Activated naive CD8-positive, alpha-beta T cell treated with anti-CD3 and anti-CD28 coated beads, Interleukin-2, amount 10 ng/mL, durations not matched to agents 7 days and 5 days (primary cell): ENCODE measurements at places on chromosomes 16 and 17. TPM values are rescaled to one million over a fixed set of nuclear protein-coding genes. Genes with fewer than 3 reads are reported as not detected.

DNA sequence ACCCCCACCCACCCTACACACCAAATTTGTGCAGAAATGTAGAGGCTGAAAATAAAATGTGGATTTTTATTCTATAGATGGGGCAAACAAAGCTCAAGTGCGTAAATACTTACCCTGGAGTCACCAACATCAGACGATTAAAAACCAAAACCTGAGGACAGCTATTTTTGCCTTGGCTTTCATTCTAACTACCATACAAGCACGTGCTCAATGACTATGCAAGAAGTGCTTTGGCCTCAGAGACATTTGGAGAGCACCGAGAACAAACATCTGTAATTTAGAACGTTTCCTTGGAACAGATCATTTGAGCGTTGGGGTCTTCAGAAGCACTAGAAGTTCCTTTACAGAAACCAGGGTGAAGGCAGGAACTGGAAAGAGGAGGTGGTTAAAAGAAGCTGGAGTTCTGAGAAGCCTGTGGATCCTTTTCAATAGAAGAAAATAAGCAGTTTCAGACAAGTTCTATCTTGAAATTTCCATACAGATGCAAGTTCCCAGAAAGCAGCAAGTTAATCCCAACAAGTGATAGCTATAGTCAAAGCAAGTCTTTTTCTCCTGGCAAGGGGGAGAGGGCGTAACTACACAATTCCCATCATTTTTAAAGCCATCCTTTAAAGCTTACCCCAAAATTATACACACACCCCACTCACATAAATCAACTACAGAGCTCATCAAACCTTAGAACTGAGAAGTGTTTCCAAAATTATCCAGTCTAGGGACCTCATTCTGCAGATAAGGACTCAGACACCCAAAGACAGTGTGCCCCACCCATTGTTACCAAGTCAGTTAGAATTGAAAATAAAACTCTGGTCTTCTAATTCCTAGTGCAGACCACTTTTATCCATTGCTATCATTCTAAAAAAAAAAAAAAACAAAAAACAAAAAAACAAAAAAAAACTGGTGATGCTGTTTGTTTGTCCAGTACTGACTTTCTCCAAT is 29.6 kb upstream of the CDRT4 start:
- H3K36me3 ChIP-seq = peaks cover 28% of the 10 kb centered on the region
- no peaks in the 10 kb centered on the region for H3K27me3 ChIP-seq
- no peak overlapping the region for H3K27ac ChIP-seq
- H3K4me3 ChIP-seq = no peak overlapping the region

- no peak overlapping the region for H3K27ac ChIP-seq
- H3K27me3 ChIP-seq = no peaks in the 10 kb centered on the region
- DNase-seq = no peak
- no peak overlapping the region for H3K4me3 ChIP-seq
- H3K36me3 ChIP-seq = no peaks in the 10 kb centered on the region
- no peaks in the 10 kb centered on the region for H3K4me1 ChIP-seq
Measured at GRCh38 chr16:73558219-73558618, 510.3 kb upstream of the ZFHX3 start.

- peaks cover 40% of the 10 kb centered on the region for H3K27me3 ChIP-seq
- no peak for DNase-seq
- peak within 1 kb of the TSS; percentile 42 for H3K27ac ChIP-seq
Measured at GRCh38 chr16:31471875-31472708, at the start of gene TGFB1I1. Gene TGFB1I1, plus strand, starts transcription at chr16:31472152. Its CDS starts 37 bp downstream, at chr16:31472189.

Gene SDK2
- 31.1 TPM for total RNA-seq

GRCh38 chr17:29847118-29847517 is 82.9 kb downstream of the SSH2 start:
- peaks cover 2% of the 10 kb centered on the region for H3K4me1 ChIP-seq
- H3K36me3 ChIP-seq = peaks cover 5% of the 10 kb centered on the region

DNA sequence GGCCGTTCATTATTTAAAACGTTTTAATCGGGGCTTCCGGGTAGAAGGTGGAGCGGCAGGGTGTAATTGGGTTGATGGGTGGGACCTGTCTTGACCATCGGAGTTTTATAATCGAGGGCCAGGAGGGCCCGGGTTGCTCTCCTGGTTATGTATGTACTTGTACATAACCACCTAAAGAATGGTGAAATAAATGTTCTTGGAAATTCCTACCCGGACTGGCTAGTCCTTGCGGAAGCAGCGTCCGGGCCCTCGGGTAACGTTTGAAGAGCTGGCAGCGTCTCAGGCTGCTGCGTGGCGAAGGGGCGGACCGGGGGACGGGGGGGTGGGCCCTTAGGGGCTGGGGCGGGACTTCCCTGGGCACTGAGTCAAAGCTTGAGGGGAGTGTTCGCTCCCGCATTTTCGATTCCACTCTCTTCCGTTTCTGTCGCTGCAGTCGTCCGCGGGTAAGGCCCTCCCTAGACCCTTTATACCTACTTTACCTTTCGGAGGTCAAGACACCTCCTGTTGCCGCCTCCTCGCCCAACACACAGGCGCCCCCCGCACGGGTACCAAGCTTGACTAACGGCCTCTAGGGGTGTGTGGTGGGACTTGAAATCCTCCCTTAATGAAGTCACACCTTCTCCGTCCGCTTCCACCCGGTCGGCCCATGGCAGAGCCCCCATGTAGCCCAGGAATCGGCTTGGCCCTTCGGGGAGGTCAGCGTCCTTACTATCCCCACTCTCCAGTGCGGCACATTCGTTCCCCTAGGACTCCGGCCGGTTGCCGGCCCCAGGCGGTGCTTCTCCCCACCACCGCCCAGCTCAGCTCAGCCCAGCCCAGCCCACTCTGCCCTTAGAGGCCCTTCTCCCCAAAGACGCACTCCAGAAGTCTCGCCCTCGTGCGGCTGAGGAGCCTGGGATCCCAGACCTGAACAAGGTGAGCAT is at the start of gene TMEM106A:
Gene TMEM106A, plus strand, starts transcription at position 396 of the 923 bp plus-strand sequence. CDS start 1,167 bp downstream, outside the sequence.
- DNase-seq = peak; percentile 80
- no peaks in the 10 kb centered on the region for H3K27me3 ChIP-seq
- peak within 1 kb of the TSS; percentile 94 for H3K27ac ChIP-seq
- peak within 1 kb of the TSS; percentile 98 for H3K4me3 ChIP-seq
- H3K36me3 ChIP-seq = peaks cover 18% of the 10 kb centered on the region

- H3K4me1 ChIP-seq = no peaks in the 10 kb centered on the region
- no peak overlapping the region for H3K27ac ChIP-seq
- no peak overlapping the region for H3K4me3 ChIP-seq
- no peaks in the 10 kb centered on the region for H3K27me3 ChIP-seq
Measured at GRCh38 chr16:11950388-11950787, 8.5 kb upstream of the NPIPB2 start.

GRCh38 chr17:38746004-38746848 is 1.9 kb downstream of the PCGF2 start:
- H3K36me3 ChIP-seq = no peaks in the 10 kb centered on the region
- H3K4me3 ChIP-seq = peak overlapping the region; percentile 69
- peaks cover 23% of the 10 kb centered on the region for H3K4me1 ChIP-seq
- DNase-seq = no peak
- H3K27me3 ChIP-seq = peaks cover 39% of the 10 kb centered on the region
- no peak overlapping the region for H3K27ac ChIP-seq

Gene ZP2
- total RNA-seq = not detected

Gene RANBP10
- 23.1 TPM for total RNA-seq

- DNase-seq = no peak
- H3K4me3 ChIP-seq = no peak overlapping the region
- H3K27ac ChIP-seq = no peak overlapping the region
- H3K4me1 ChIP-seq = peaks cover 3% of the 10 kb centered on the region
- no peaks in the 10 kb centered on the region for H3K27me3 ChIP-seq
- peaks cover 3% of the 10 kb centered on the region for H3K36me3 ChIP-seq
Measured at GRCh38 chr17:64229815-64230728, 33.0 kb downstream of the TEX2 start.

Gene KLHL10
- not detected for total RNA-seq

Gene ODAD4
- total RNA-seq = 0.65 TPM

Gene KCNH4
- total RNA-seq = 0.09 TPM

Gene ABCA8
- not detected for total RNA-seq

- H3K27me3 ChIP-seq = no peaks in the 10 kb centered on the region
- no peaks in the 10 kb centered on the region for H3K36me3 ChIP-seq
- peak overlapping the region; percentile 95 for H3K27ac ChIP-seq
- H3K4me1 ChIP-seq = peaks cover 56% of the 10 kb centered on the region
- H3K4me3 ChIP-seq = peak overlapping the region; percentile 59
Measured at GRCh38 chr17:76246080-76247066, 6.1 kb upstream of the RNF157 start.

- no peak overlapping the region for H3K27ac ChIP-seq
- H3K36me3 ChIP-seq = no peaks in the 10 kb centered on the region
- DNase-seq = no peak
- no peak overlapping the region for H3K4me3 ChIP-seq
Measured at GRCh38 chr16:63283721-63284120, 1247.5 kb upstream of the CDH8 start.

Gene KRTAP3-2
- not detected for total RNA-seq

GRCh38 chr17:76683921-76684745 is 26.6 kb downstream of the MXRA7 start:
- peaks cover 3% of the 10 kb centered on the region for H3K36me3 ChIP-seq
- H3K27me3 ChIP-seq = no peaks in the 10 kb centered on the region
- peaks cover 4% of the 10 kb centered on the region for H3K4me1 ChIP-seq
- no peak overlapping the region for H3K4me3 ChIP-seq
- no peak for DNase-seq
- H3K27ac ChIP-seq = no peak overlapping the region

- H3K4me1 ChIP-seq = peaks cover 72% of the 10 kb centered on the region
- peak overlapping the region; percentile 99 for H3K27ac ChIP-seq
- peak overlapping the region; percentile 91 for H3K4me3 ChIP-seq
- no peaks in the 10 kb centered on the region for H3K27me3 ChIP-seq
- peaks cover 27% of the 10 kb centered on the region for H3K36me3 ChIP-seq
- DNase-seq = peak; percentile 71
Measured at GRCh38 chr17:416293-417206, 63.9 kb upstream of the RPH3AL start.

Gene MYLK3
- total RNA-seq = 0.61 TPM

DNA sequence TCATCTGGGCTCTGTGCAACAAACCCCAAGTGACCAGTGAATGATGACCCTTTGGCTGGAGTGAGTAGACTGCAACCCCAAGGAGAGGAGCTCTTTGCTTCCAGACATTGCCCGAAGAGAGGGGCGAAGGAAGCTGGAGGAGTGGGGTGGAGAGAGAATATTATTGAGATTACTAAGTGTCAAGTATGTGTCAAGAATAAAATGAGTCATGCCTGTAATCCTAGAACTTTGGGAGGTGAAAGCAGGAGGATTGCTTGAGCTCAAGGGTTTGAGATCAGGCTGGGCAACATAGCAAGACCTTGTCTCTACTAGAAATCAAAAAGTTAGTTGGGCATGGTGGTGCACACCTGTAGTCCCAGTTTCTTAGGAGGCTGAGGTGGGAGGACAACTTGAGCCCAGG is 142.0 kb upstream of the CCL2 start:
- DNase-seq = no peak
- no peaks in the 10 kb centered on the region for H3K4me1 ChIP-seq
- no peak overlapping the region for H3K4me3 ChIP-seq
- no peak overlapping the region for H3K27ac ChIP-seq

GRCh38 chr17:67500261-67500660 is 123.2 kb downstream of the PITPNC1 start:
- peaks cover 14% of the 10 kb centered on the region for H3K36me3 ChIP-seq
- H3K27me3 ChIP-seq = no peaks in the 10 kb centered on the region
- no peak overlapping the region for H3K4me3 ChIP-seq
- DNase-seq = no peak

- peaks cover 1% of the 10 kb centered on the region for H3K36me3 ChIP-seq
- DNase-seq = no peak
- H3K27me3 ChIP-seq = no peaks in the 10 kb centered on the region
- no peak overlapping the region for H3K27ac ChIP-seq
Measured at GRCh38 chr17:43531955-43532354, 14.2 kb downstream of the ETV4 start.
